T-helper 9 cell (primary cell): ENCODE measurements at places on chromosomes 2 and 18.

DNA sequence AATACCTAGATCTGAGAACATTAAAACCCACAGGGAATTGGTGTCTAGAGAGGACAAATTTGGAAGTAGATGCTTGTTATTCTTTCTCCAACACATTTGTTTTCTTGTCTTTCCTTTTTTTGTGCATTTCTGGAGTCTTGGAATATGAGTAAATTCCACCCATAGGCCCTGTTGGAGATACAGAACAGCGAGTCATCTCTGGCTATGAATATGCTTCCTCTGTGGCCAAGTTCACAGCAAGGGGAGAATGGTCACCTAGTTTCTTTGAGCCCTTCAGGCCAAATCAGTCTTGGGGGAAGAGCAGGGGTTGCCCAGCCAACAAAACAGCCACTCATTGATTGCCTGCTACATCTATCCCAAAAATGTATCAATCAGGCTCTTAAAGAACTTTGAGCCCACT lies 31.3 kb downstream of the SP140L start:
- no peak for DNase-seq

DNA sequence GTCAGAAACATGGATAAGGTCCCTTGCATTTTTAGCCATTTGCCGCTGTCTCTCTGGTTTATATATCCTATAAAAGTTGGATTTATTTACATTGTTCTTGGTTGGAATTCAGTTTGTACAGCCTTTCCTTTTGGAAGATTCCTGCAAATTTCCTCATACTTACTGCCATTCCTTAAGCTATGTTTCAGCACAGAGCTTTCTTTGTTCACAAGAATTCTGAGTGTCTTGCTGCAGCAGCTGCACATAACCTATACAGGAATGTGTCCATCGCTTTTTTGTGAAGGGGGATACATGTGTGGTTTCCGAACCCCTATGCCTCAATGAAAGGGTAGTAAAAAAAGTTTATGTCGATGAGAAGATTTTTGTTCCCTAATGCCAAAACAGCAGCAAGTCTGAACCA lies 48.3 kb upstream of the CCDC68 start:
- DNase-seq, result no peak

DNA sequence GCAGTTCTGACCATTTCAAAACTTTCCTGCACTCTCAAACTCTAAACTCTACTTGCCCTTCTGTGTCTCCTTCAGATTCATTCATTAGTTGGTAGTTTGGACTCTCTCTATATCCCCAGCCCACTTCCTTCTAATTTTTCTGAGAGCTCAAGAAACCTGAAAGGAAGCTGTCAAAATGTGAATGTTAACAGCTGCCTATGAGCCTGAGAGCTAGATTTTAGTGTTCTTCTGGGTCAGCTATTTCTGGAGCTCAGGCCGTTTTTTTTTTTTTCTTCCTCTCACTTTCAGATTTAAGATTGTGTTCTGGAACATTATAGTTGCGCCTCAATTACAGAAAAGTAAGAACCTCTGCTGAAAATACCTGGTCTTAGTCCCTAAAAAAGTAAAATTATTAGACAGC lies 73.1 kb downstream of the RTN4 start:
- DNase-seq, result no peak

- DNase-seq, result no peak
Observed at GRCh38 chr2:52703004-52703403, 1064.6 kb upstream of the CHAC2 start.

DNA sequence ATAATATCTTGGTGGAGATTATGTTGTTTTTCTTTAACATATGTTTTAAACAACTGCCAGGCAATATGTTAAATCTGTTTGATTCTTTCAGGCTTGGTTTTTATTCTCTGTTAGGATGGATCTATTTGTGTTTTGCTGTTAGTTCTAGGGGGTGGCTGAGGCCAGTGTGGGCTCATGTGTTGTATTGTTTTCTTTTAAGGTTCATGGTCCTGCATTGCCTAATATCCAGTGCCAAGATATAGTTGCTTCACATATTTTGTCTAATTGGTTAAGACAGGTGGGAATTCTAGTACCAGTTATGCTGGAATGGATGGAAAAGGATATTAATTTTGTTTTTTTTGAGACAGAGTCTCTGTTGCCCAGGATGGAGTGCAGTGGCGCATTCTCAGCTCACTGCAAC lies 7.6 kb downstream of the METAP1D start:
- DNase-seq, result no peak

DNA sequence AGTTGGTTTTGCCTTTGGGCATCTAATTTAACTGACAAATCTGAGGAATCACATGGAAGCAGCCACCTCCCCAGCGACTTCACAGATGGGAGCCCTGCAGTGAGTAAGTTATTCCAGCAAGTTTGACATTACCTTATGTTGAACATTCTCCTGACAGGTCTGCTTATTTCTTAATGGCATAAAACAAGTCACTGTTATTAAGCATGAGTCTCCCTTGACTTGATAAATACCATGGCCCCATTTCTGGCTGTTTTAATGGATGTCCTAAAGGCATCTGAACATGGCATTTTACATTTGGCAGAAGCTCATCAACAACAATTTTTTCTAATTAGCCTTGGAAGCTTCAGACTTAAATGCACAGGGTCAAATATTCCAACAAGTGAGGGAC lies 92.6 kb upstream of the CREB1 start:
- no peak for DNase-seq

- no peak for DNase-seq
Observed at GRCh38 chr18:67081482-67082211, 434.9 kb downstream of the DSEL start.

DNA sequence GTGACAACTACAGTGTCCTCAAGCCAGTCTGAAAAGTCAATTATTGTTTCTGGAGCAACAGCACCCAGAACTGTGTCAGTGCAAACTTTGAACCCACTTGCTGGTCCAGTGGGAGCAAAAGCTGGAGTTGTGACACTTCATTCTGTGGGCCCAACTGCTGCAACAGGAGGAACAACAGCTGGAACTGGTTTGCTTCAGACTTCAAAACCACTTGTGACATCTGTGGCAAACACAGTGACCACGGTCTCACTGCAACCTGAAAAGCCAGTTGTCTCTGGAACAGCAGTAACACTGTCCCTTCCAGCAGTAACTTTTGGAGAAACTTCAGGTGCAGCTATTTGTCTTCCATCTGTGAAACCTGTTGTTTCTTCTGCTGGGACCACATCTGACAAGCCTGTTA lies 59.8 kb downstream of the TAF4B start:
- no peak for DNase-seq

DNA sequence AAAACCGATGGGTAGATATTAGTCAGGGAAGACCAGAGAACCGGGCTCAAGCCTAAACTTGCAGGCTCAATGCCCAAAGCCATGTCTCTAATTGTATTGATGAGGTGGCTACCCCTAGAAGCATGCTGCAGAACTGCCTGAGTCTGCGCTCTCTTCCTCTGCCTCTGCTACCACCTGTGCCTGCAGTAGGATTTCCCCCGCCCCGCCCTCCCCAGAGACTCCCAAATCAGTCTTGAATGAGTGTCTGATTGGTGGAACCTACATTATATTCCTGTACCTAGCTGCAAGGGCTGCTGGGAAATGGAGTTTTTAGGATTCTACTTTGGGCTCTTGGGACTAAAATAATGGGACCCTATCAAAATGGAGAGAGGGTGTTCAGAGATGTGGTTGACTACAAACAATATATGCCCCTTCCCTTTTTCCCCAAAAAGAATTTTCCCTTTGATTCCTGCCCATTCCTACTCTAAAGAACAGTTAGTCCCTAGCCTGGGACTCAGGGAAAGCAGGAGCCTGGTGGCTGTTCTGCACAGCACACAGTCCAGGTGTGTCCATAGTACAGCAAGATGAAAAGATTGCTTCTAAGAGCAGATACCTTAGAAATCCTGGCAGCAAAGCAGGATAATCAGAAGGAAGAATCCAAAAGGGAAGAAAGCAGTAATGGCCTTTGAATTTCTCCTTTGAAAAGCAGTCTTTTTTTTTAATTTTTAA lies 12.5 kb downstream of the GRP start:
- no peak for DNase-seq

- DNase-seq, result no peak
Observed at GRCh38 chr2:66517772-66518171, 82.8 kb downstream of the MEIS1 start.

DNA sequence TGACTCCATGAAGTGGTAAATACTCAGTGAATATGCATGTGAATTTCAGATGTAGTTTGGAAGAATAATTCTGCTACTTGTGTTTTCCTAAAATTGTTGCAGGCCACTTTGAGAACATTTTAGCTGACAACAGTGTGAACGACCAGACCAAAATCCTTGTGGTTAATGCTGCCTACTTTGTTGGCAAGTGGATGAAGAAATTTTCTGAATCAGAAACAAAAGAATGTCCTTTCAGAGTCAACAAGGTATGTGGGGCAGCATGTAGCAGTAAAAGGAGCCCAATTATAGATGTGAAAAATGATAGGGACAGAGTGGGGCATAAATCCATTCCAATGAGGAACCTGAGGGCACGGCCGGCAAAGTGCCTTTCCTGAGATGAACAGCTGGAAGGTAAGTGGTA lies 16.1 kb downstream of the SERPINB5 start:
- no peak for DNase-seq

DNA sequence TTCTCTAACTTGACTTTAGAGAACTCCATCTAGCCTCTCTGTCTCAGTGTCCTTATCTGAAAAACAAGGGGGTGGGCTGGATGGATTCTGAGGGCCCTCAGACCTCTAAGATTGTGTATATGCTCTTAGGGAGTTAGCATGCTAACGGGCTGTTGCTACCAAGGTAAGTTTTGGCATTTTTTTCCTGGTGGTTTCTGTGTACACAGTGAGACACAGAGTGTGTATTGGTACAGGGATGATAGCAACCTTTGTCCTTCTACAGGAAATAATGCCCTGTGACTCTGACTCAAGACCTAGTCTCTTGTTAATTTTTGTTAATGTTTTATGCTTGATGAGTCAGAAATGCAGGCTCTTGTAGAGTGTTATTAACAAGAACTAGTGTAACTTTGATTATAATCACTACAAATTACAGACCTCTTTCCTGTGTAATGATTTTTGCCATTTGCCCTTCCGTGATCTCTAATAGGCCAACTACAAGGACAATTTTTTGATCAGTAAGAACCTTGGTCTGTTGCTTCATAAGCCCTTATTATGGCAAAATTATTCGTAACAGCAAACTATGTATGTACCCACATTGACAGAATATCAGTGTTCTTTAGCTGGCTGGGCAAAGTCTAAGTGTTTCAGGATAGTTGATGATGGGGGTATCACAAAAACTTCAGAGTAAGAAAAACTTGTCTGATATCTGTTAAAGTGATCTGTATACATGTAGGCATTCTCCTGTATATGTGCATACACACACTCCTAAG lies 89.7 kb downstream of the SPTBN1 start:
- DNase-seq, result no peak

DNA sequence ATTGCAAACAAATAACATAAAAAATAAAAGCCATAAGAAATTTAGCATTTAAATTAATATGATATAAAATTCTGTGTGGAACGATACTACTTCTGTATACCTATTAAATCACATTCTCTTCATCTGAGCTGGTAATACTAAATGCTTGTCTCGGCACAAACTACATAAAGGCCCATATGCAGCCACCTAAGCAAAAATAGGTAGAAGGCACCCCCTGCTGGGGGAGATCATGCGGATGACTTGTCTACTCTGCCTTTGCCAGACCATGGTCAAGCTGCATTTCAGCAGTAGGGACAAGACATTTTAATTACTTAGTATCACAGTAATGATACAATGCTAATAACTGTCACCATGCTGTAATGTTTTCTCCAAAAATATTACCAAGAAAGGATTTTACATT lies 108.0 kb downstream of the CDH19 start:
- no peak for DNase-seq

DNA sequence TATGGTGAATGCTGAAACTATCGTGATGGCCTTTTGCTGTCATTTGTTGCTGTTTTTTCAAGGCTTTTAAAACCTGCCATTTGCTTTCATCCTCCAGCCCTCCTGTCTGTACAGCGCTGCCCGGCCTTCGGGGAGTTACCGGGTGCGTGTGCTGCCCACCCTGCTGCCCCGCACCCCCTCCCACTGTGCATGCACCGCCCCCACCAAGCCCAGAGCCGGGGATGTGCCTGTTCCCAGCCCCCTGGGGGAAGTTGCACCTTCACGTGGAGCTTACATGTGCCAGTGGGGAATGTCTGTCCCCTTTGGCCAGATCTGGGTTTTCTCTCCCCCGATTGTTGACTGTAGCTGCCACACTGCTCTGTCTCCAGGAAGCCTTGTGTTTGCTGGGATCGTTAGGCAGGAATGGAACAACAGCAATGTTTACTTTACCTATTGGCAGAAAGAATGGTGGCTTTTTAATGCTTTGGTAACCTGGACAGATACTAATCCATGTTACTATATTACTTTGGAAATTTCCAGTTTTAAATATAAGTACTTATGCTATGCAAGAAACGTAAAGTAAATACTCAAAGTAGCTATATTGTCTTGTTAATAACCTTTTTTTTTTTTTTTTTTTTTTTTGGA lies 64.8 kb upstream of the RBM44 start:
- no peak for DNase-seq
